ENCODE measurements at places on chromosomes 1 and 21. TPM values are rescaled to one million over a fixed set of nuclear protein-coding genes. Genes with fewer than 3 reads are reported as not detected.

The AMY2A gene
- total RNA-seq: 0.55 TPM

The RGS4 gene
- 0.41 TPM for total RNA-seq

The TMPRSS2 gene
- 8.5 TPM for total RNA-seq

The NTMT2 gene
- total RNA-seq: 0.44 TPM

The ARHGEF10L gene
- 34.4 TPM for total RNA-seq

The SPRR5 gene
- total RNA-seq: not detected

The LRRC42 gene
- total RNA-seq: 39.1 TPM

The SERPINC1 gene
- total RNA-seq: 1.0 TPM

The MXRA8 gene
- total RNA-seq: 6.7 TPM

The SPATA46 gene
- not detected for total RNA-seq

The KRTAP11-1 gene
- not detected for total RNA-seq

The LRP8 gene
- 66.6 TPM for total RNA-seq

The CACNA1S gene
- total RNA-seq: 0.07 TPM

The FCRL3 gene
- not detected for total RNA-seq

The CFAP141 gene
- not detected for total RNA-seq

The FLVCR1 gene
- total RNA-seq: 69.4 TPM

The GOLT1A gene
- 6.5 TPM for total RNA-seq

The CD48 gene
- 0.37 TPM for total RNA-seq

The TNFSF4 gene
- total RNA-seq: 0.48 TPM

The TEKT2 gene
- total RNA-seq: 2.0 TPM

The TTC39A gene
- 8.4 TPM for total RNA-seq

The S100A8 gene
- 1.4 TPM for total RNA-seq

The WDR64 gene
- not detected for total RNA-seq

The ASAP3 gene
- total RNA-seq: 70.3 TPM

The HMGCS2 gene
- 0.69 TPM for total RNA-seq

The GJA8 gene
- not detected for total RNA-seq

The FCAMR gene
- not detected for total RNA-seq

The ZNHIT6 gene
- 14.3 TPM for total RNA-seq

The CYP2J2 gene
- total RNA-seq: 0.46 TPM

The PROK1 gene
- not detected for total RNA-seq

The OPTC gene
- 1.2 TPM for total RNA-seq

The GREM2 gene
- 0.17 TPM for total RNA-seq

The IVL gene
- total RNA-seq: not detected

The SFN gene
- 14.3 TPM for total RNA-seq

The CZIB gene
- total RNA-seq: 41.6 TPM

The HAO2 gene
- 0.53 TPM for total RNA-seq

The RAB25 gene
- 82.5 TPM for total RNA-seq

The RNF220 gene
- 124 TPM for total RNA-seq

The TEDDM1 gene
- total RNA-seq: not detected

The MX2 gene
- total RNA-seq: 4.0 TPM

The RYR2 gene
- 7.9 TPM for total RNA-seq

The GRIK3 gene
- 5.5 TPM for total RNA-seq

The RNF19B gene
- total RNA-seq: 14.8 TPM

The TACSTD2 gene
- 0.50 TPM for total RNA-seq

The KRTAP21-2 gene
- total RNA-seq: not detected

The CSF3R gene
- 0.09 TPM for total RNA-seq

The BTBD8 gene
- 3.7 TPM for total RNA-seq

The TXNIP gene
- total RNA-seq: 76.8 TPM

The C1QC gene
- 0.21 TPM for total RNA-seq

The PRAMEF5 gene
- total RNA-seq: not detected

The LCE1C gene
- not detected for total RNA-seq

The ELF3 gene
- 13.7 TPM for total RNA-seq

The KIAA0319L gene
- total RNA-seq: 71.7 TPM

The H3-3A gene
- 987 TPM for total RNA-seq

Measured in WTC11 (cell line).